Aorta (tissue), 5 donors: ENCODE measurements at places on chromosomes 12 and 14. TPM values are rescaled to one million over a fixed set of nuclear protein-coding genes. Genes with fewer than 3 reads are reported as not detected.
A peak's percentile ranks its signal among the peaks of the same experiment; 100 is the strongest.

The ATL1 gene
- total RNA-seq, result 11.0 TPM

The C1QL4 gene
- not detected for total RNA-seq

DNA sequence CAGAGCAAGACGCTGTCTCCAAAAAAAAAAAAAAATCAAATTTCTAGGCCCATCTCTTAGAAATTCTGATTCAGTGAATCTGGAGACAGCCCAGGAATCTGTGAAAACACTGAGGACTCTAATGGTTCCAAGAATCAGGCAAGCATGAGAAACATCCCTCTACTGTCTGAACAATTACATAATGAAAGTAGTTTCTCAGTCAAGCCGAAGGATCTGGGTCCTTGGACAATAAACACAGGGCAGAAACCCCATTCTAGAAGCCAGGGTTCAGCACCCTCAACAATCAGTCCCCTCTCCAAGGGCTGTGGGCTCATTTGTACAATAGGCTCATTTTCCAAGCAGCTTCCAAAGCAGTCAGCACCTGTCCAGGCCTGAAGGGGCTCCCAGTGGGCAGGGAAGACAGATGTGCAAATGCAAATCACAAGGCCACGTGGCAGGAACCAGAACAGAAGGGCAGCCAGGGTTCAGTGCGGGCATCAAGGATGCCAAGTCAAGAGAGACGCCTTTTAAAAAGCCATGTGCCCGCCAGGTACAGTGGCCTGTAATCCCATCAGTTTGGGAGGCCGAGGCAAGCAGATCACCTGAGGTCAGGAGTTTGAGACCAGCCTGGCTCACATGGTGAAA, 96.1 kb downstream of the KSR2 start:
- no peaks in the 10 kb centered on the region for H3K4me1 ChIP-seq
- H3K27me3 ChIP-seq, result no peaks in the 10 kb centered on the region
- DNase-seq, result no peak
- no peaks in the 10 kb centered on the region for H3K36me3 ChIP-seq

GRCh38 chr12:91813701-91814100, 331.9 kb downstream of the BTG1 start:
- DNase-seq, result no peak
- H3K4me1 ChIP-seq, result no peaks in the 10 kb centered on the region
- H3K4me3 ChIP-seq, result no peak overlapping the region
- H3K27ac ChIP-seq, result no peak overlapping the region
- H3K36me3 ChIP-seq, result no peaks in the 10 kb centered on the region

DNA sequence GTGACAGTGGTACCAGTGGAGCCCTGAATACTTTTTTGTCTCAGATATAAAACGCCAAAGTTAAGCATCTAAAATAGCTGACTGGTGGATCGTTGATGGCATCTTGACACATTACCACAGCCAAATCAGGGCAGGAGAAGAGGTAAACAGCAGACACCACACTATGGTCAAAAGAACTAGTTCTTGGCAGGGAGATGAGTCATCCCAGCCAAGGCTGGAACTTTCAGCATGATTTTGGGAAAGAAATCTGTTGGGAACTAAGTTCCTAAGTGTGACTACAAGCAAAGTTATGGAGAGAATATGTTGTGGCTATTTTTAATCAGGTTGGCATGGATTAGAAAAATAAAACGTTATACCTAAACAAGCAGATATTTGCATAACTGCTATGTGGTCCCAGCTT, 36.9 kb downstream of the LGR5 start:
- no peaks in the 10 kb centered on the region for H3K27me3 ChIP-seq
- peak; percentile 52 for DNase-seq
- peak overlapping the region; percentile 39 for H3K27ac ChIP-seq

GRCh38 chr12:50070314-50071060, 13.1 kb downstream of the ASIC1 start:
- no peak overlapping the region for H3K27ac ChIP-seq
- no peaks in the 10 kb centered on the region for H3K36me3 ChIP-seq
- no peaks in the 10 kb centered on the region for H3K27me3 ChIP-seq
